Tibial artery (tissue), 4 donors: ENCODE measurements at places on chromosomes 2 and 18.

DNA sequence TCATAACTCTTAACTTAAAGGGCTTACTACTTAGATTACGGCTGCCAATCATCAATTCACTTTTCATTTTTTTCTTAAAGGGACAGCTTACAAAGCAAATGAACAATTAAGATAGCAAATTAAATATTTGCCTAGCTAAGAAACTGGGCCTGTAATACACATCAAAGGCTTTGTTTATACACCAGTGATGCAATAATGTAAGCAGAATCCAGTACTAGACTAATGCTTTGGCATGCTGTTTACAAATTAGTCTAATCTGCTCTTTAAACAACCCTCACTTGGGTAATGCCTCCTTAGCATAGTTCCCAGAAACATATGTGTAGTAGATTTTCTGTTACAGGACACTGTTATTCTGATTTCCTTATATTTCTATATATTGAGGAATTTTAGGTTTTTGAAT lies 105.8 kb downstream of the ARHGAP28 start:
- DNase-seq, result no peak

DNA sequence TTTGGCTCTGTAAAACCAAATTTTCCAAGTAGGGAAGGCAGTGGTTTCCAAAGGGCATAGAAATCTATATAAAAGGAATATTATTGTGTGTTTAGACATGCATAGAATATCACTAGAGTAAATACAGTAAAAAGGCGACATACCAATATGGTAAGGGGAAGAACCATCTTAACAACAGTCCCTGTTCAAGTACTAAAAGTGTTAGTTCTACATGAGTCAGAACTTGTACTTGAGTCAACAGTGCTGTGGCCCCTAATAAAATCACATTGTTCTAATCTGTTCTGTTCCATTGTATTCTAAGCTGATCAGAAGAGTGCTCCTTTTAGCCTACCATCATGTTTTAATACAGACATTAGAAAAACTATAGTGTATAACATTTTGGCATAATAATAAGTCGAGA lies 36.1 kb upstream of the TNFRSF11A start:
- no peak for DNase-seq

GRCh38 chr2:15009681-15010080 lies 377.2 kb downstream of the LRATD1 start:
- DNase-seq, result no peak

GRCh38 chr18:69838620-69839411 lies 108.9 kb downstream of the CD226 start:
- DNase-seq, result no peak

DNA sequence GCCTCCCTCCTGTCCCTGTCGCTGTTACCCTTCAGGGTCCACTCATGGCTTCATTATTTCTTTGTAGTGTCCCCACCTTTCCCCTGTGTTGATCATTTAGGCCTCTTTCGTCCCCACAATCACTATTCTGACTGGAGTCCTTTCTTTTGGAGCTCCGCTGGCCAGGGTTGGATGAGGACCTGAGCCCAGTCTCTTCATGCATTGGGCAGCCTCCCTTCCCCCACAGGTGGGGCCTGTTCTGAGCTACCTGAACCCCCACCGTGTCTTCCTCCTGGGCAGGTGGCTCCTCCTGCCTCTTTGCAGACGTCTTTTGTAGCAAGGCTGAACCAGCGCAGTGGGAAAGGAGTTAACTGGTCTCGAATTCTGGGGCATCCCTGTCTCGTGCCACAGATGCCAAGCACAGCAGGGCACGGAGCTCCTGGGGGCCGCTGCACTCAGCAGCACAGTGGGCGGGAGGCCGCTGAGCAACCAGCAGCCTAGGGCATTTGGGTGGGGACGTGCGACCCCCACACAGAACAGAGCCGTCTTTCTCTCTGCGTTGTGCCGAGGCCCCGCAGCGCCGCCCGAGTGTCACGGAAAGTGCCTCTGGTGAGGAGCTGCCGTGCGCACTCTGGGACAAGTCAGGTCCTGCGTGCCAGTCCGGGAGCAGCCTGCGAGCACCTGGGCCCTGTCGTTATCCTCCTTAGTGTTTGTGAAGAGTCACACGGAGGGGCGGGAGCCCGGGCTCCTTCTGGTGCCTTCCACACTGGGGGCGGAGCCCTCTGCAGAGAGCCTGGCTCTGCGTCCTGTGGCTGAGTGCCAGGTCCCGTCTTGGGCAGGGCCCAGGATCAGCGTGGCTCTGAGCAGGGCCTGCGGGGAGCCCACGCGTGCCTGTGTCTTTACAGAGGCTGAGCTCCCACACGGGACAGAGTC lies 130.1 kb downstream of the NFATC1 start:
- peak; percentile 85 for DNase-seq

DNA sequence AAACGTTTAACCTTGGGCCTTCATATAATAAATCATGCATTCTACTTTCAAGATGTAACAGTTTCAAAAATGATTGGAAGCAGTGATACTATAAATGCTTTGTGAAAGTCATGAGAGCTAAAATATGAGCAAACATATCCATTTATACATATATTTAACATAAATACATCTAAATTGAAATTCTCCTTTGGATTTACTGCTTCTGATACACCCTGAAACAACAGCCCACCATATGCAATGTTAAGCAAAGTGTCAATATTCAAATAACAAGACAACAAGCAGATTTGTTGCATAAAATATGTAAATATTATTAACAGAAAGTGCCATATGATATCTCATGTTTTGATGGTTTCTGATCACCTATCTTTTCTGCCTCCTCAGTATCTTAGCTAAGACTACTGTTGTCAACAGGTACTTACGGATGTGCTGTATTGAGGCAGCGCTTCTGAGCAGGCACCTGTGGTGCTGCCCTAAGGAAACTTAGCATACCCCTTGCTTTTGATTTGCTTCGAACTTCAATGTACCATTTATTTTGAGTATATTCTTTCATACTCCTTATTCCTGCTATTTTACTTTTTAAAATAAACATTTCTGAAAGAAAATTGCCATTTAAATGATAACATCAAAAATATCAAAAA lies 6.1 kb downstream of the FIGN start:
- no peak for DNase-seq

GRCh38 chr2:121196849-121197155 lies 88.2 kb downstream of the TFCP2L1 start:
- no peak for DNase-seq

DNA sequence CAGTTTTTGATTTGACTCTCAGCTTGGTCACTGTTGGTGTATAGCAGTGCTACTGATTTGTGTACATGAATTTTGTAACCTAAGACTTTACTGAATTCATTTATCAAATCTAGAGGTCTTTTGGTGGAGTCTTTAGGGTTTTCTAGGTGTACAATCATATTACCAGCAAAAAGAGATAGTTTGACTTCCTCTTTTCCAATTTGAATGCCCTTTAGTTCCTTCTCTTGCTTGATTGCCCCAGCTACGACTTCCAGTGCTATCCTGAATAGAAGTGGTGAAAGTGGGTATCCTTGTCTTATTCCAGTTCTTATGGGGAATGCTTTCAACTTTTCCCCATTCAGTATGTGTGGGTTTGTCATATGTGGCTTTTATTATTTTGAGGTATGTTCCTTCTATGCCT lies 312.9 kb upstream of the REV1 start:
- no peak for DNase-seq

GRCh38 chr2:172242961-172243360 lies 140.3 kb upstream of the DLX2 start:
- DNase-seq, result no peak

DNA sequence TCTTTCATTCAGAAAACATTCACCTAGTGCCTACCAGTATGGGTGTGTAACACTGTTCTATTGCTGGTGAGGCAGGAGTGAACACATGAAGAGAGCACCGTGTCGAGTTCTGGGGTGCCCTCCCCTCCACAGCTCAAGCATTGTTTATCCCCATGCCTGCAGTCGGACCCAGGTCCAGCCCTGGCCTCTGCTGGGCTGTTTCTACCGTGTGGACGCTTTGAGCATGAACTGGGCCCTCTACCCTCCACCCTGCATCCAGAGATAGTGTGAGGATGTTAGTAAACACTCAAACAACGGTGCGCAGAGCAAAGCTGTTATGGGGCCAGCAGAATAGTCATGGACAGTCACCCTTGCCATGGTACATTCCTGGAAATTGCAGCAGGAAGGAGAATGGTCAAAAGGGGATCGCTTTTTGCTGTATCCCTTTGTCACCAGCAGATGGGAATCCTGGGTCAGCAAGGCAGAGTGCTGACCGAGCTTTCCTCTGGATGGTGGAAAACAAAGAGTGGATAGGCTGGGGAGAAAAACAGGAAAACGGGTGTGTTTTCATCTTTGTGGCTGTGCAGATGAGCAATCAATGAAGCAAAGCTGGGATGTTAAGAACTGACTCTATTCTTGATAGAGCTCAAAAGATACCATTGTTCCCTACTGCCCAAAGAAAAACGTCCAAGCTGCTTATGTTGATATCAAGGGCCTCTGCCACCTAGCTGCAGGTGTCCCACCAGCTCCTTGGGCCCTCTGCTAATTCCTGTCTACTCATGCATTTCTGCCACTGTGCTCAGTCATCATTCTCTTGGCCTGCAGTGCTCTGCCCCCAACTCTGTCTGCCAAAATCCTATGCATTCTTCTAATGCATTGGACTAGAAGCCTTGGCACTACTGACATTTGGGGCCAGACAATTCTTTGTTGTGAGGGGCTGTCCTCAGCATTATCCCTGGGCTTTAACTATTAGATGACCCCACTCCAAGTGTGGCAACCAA lies 38.7 kb downstream of the REEP1 start:
- no peak for DNase-seq

DNA sequence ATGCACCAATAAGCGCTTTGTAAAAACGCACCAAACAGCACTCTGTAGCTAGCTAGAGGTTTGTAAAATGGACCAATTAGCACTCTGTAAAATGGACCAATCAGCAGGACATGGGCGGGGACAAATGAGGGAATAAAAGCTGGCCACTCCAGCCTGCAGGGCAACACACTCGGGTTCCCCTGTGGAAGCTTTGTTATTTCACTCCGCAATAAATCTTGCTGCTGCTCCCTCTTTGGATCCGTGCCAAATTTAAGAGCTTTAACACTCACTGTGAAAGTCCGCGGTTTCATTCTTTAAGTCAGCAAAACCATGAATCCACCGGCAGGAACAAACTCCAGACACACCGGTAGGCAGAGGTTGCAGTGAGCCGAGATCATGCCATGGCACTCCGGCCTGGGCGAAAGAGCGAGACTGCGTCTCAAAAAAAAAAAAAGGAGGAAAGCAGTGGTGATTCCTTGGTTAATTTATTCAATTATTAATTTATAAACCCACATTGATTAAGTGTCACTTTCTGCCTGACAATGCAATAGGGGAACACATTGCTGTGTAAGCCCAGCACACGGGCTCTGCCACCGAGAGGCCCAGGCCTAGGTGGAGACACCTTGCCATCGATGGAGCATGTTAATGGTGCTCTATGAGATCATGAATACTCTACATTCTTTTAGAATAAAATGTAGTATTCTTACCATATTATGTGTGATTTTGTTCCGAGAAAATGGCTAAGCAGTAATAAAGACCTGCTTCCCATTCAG lies 687.6 kb upstream of the HS6ST1 start:
- DNase-seq, result no peak

- no peak for DNase-seq
Measured at GRCh38 chr18:6219116-6219717, 195.5 kb downstream of the L3MBTL4 start.

DNA sequence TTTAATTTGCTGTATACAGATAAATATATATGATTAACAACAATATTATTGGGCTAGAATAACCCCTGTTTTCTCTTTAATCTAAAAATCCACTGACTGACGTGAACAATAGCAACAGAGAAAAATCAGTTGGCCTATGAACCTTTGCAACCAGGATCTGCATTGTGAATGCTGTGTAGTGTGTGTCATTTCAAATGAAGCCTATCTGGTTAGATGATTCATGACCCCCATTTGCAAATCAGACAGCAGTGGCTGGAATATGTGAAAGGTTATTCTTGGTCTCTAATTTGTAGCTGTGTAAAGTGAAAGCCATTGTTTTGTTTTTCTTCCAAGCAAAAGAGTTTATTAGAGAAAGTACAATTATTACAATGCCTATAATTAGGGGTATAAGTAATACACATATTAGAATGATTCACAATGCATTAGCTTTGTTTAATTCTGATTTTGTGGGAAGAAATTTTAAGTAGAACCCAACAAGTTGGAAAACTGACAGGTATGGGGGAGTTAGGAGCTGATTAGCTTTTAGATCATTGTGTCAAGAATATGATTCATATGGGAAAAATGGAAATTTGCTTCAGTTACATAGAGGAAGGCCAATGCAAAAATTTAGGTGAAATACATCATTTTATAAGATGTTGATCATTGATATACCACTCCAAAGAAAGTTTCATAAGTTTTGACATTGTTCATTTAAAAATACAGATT lies 1362.2 kb upstream of the TMEFF2 start:
- DNase-seq, result no peak

DNA sequence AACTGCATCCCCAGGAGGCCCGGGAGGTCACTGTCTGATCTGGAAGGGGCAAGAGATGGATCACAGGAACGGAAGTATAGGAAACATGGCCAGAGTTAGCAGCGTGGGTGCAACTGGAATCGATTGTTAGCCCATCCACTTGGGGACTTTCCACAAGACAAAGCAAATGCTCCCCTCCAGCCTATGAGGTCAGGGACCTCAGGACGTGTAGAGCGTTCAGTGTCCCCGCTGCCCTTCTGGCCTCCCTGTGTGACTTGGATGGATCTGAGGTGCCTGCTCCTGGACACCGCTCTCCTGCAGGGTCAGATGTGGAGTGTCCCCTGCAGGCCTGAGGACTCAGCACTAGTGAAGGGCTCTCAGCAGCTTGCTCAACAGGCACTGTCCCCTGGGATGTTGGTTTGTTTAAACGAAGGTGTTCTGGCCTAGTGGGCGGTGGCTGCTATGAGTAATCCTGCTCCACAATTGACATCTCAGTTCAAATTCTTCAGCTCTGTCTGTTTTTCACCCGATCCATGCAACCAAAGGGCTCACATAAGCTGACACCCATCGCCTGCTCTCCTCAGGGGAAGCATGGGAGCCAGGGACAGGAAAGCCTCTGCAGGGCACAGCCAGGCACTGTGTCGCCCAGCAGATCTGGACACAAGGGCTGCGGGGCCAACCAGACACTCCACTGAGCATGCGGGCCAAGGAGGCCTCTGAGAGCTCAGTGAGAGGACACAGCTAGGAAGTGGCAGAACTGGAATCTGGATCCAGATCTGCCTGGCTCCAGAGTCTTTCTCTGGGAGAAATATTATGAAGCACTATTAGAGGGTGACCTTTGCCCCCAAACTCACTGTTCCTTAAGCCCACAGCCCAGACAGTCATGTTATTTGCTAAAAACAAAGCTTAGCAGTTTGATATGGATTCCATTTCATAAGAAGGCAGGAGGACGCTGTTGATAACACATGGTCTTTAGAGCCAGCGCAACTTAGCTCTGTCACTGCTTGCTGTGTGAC lies 78.5 kb downstream of the RHOB start:
- DNase-seq, result peak; percentile 79

GRCh38 chr18:23133860-23134779 lies 1.2 kb upstream of the CABLES1 start:
- DNase-seq, result no peak
